ENCODE measurements at places on chromosomes 7 and 10. TPM values are rescaled to one million over a fixed set of nuclear protein-coding genes. Genes with fewer than 3 reads are reported as not detected.

CLRN3 gene
- polyA plus RNA-seq, result not detected

CHCHD3 gene
- 100 TPM for polyA plus RNA-seq

PRTFDC1 gene
- polyA plus RNA-seq, result 32.7 TPM

RBP4 gene
- polyA plus RNA-seq, result 0.28 TPM
